ENCODE measurements at places on chromosomes 5 and 9.

DNA sequence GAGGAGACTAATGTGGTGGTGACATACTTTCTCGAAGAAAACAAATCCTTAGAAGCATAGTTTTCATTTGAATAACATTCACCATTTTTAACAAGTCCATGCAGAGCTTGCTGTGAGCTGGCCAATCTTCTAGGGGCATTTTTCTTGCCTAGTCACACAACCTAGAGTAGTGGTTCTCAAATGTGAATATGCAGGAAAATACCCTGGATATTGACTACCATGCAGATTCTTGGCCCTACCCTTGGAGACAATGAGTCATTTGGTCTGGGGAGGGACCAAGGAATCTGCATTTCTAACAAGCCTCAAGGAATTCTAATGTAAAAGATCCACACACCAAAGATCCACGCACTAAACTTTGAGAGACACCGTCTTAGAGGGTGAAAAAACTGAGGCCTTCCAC, 23.5 kb downstream of the GDNF start:
- no peak overlapping the region for H3K4me3 ChIP-seq
- no peaks in the 10 kb centered on the region for H3K4me1 ChIP-seq
- DNase-seq = no peak
- H3K27ac ChIP-seq = no peak overlapping the region
- peaks cover 8% of the 10 kb centered on the region for H3K27me3 ChIP-seq
- H3K36me3 ChIP-seq = no peaks in the 10 kb centered on the region

DNA sequence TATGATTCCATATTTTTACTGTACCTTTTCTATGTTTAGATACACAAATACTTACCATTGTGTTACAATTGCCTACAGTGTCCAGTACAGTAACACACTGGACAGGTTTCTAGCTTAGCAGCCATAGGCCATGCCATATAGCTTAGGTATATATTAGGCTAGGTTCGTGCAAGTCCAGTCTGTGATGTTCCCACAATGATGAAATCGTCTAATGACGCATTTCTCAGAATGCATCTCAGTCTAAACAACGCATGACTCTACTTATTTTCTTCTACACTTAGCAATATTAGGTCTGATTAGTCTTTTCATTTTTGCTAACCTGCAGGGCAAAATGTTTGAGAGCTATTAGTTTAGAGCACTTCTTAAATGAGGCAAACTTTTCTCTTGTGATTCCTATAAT, 22.7 kb downstream of the OR2S2 start:
- H3K4me1 ChIP-seq = peaks cover 18% of the 10 kb centered on the region
- no peak overlapping the region for H3K27ac ChIP-seq
- no peak overlapping the region for H3K4me3 ChIP-seq
- H3K36me3 ChIP-seq = no peaks in the 10 kb centered on the region

DNA sequence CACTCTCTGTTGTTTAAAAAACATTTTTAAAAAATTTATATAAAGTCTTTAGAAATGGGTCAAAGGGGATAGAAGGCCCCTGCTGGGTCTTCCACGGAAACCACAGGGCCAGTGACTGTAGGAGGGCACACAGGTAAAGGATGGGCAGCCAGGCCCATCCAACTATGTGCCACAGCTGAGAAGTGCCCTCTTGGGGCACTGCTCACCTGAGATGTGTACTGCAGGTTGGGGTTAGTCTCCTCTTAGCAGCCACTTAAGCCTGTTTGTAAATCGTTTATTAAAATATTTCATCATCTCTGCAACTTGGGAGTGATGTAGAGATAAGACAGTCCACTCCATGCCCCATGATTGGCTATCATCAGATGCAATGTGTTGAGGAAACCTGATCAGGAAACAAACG, 222.4 kb downstream of the DIRAS2 start:
- peaks cover 15% of the 10 kb centered on the region for H3K27me3 ChIP-seq
- H3K4me3 ChIP-seq = no peak overlapping the region
- H3K4me1 ChIP-seq = no peaks in the 10 kb centered on the region
- no peaks in the 10 kb centered on the region for H3K36me3 ChIP-seq

DNA sequence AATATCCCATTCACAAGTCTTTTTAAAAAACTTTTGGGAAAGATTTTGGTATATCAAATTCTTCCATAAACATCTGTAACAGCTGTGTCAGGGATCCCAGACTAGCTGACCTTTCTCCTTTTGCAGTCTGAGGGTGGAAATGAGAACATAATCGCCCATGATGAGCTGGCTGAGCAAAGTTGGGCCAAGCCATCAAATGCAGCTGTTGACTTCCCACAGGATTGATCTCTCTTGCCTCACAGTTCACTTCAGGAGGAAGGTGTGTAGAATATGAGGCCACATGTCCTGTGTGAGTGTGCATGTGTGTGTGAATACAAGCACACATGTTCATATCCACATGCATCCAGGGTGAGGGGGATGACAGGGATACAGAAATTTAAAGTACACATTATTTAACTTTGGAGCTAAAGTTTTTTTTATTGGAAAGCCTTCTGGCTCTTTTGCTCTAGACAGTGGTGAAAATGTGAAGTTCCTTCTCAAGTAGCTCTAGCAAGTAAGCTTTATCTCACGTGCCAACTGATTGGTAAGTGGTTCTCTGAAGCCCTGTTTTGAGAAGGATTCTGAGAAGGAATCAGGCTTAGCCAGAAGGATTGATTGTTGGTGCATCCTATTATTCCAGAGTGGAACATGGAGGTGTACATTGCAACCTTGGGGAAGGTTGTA, 468.8 kb upstream of the DMAC1 start:
- H3K27me3 ChIP-seq = no peaks in the 10 kb centered on the region
- H3K4me3 ChIP-seq = no peak overlapping the region
- H3K4me1 ChIP-seq = no peaks in the 10 kb centered on the region
- no peaks in the 10 kb centered on the region for H3K36me3 ChIP-seq

DNA sequence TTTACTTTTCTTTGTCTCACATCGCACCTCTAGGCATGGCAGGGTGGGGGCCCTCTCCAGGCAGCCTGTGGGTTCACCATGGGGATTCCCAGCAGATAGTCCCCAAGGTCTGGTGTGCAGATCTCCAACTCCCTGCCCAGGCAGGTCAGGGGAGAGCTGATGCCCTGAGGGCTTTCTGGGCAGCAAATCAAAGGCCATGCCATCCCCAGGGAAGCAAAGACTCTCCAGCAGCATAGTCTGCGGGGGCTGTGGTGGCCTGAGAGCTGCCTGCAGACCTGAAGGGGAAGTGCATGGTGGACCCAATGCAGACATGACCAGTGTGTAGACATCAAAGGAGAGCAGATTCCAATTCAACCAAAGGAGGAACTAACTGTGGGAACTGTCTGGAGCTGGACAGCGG, 7.7 kb downstream of the NEURL1B start:
- no peak overlapping the region for H3K27ac ChIP-seq
- peaks cover 13% of the 10 kb centered on the region for H3K27me3 ChIP-seq
- H3K4me1 ChIP-seq = peaks cover 10% of the 10 kb centered on the region
- DNase-seq = no peak

GRCh38 chr5:57749396-57749795, 266.8 kb upstream of the ACTBL2 start:
- no peaks in the 10 kb centered on the region for H3K36me3 ChIP-seq
- no peak overlapping the region for H3K27ac ChIP-seq
- DNase-seq = no peak
- H3K27me3 ChIP-seq = no peaks in the 10 kb centered on the region
- H3K4me3 ChIP-seq = no peak overlapping the region
- H3K4me1 ChIP-seq = no peaks in the 10 kb centered on the region

DNA sequence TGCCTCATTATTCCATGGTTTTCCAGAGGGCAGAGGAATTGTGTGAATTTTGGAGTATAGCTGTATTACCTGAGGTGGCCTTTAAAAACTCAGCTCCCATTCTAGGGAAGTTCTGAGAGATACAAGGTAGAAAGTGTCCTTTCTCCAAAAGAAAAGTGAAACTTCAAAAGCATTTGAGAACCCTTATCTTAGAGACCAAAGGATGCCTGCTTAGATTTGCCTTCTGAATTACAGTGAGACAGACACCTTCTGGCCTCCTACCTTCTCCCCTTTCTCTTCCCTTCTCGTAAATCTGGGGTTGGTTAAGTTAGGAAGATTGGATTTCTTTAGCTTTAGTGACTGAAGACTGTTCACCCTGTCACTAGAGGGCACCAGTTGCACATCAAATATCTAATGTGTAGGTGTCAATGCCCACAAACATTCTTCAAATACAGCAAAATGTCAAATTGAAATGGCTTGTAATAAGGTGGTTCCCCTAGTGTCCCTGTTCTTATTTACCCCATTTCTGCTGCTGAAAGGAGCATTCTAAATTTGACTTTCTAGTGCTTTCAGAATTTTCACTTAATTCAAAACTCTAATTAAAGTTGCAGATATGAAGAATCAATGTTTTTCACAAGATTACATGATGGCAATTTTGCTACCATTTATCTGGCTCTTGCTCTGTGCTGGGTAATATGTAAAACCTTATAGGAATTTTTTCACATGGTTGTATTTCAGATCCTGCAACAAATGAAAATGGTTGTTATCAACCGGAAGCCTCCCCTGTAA, 46.7 kb downstream of the PRRC1 start:
- peaks cover 23% of the 10 kb centered on the region for H3K27me3 ChIP-seq
- peaks cover under 1% of the 10 kb centered on the region for H3K36me3 ChIP-seq
- peaks cover 10% of the 10 kb centered on the region for H3K4me1 ChIP-seq

DNA sequence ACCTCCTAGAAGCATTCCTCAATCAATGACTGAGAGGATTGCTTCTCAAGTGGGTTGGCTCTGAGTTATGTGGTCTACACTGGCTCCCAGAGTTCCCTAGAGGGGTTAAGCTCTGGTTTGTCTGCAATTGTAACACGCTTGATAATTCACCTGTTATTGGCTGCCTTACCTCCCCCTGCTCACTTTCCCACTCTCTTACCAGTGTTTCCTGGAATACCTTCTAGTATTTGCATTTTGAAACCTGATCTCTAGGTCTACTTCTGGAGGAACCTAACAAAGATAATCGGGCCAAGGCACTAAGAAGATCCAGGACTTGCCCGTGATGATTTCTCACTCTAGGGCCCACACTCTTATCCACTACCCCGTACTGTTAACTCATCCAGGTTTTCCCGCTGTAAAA, 110.1 kb upstream of the MAP3K1 start:
- no peaks in the 10 kb centered on the region for H3K36me3 ChIP-seq
- H3K27ac ChIP-seq = peak overlapping the region; percentile 16
- no peak overlapping the region for H3K4me3 ChIP-seq
- no peak for DNase-seq

GRCh38 chr9:126554292-126554691, 59.4 kb upstream of the LMX1B start:
- H3K4me1 ChIP-seq = peaks cover 3% of the 10 kb centered on the region
- no peak overlapping the region for H3K4me3 ChIP-seq
- no peak for DNase-seq
- no peaks in the 10 kb centered on the region for H3K36me3 ChIP-seq
- no peak overlapping the region for H3K27ac ChIP-seq

- no peaks in the 10 kb centered on the region for H3K36me3 ChIP-seq
- no peak for DNase-seq
- H3K4me3 ChIP-seq = no peak overlapping the region
- no peaks in the 10 kb centered on the region for H3K4me1 ChIP-seq
- no peaks in the 10 kb centered on the region for H3K27me3 ChIP-seq
Observed at GRCh38 chr5:164000241-164000640, 494.8 kb downstream of the MAT2B start.

GRCh38 chr9:10268531-10269485, 344.0 kb downstream of the PTPRD start:
- no peak for DNase-seq
- no peak overlapping the region for H3K27ac ChIP-seq
- no peak overlapping the region for H3K4me3 ChIP-seq
- H3K27me3 ChIP-seq = no peaks in the 10 kb centered on the region
- no peaks in the 10 kb centered on the region for H3K4me1 ChIP-seq

GRCh38 chr5:84149094-84149493, 235.6 kb downstream of the EDIL3 start:
- no peaks in the 10 kb centered on the region for H3K36me3 ChIP-seq
- no peak for DNase-seq
- no peak overlapping the region for H3K4me3 ChIP-seq
- no peak overlapping the region for H3K27ac ChIP-seq
- H3K27me3 ChIP-seq = no peaks in the 10 kb centered on the region

GRCh38 chr5:10460252-10460906, 18.7 kb downstream of the ROPN1L start:
- H3K36me3 ChIP-seq = no peaks in the 10 kb centered on the region
- peaks cover 9% of the 10 kb centered on the region for H3K27me3 ChIP-seq
- DNase-seq = no peak
- peak overlapping the region; percentile 70 for H3K27ac ChIP-seq

GRCh38 chr5:96933764-96934707, 1.8 kb upstream of the LNPEP start:
- no peaks in the 10 kb centered on the region for H3K27me3 ChIP-seq
- peaks cover 42% of the 10 kb centered on the region for H3K4me1 ChIP-seq
- peaks cover 17% of the 10 kb centered on the region for H3K36me3 ChIP-seq
- peak overlapping the region; percentile 93 for H3K27ac ChIP-seq
- H3K4me3 ChIP-seq = peak overlapping the region; percentile 98

GRCh38 chr9:98129451-98129881, 10.4 kb upstream of the TRIM14 start:
- no peaks in the 10 kb centered on the region for H3K36me3 ChIP-seq
- peaks cover 27% of the 10 kb centered on the region for H3K4me1 ChIP-seq
- H3K27ac ChIP-seq = no peak overlapping the region
- H3K4me3 ChIP-seq = peak overlapping the region; percentile 43
- DNase-seq = peak; percentile 66

DNA sequence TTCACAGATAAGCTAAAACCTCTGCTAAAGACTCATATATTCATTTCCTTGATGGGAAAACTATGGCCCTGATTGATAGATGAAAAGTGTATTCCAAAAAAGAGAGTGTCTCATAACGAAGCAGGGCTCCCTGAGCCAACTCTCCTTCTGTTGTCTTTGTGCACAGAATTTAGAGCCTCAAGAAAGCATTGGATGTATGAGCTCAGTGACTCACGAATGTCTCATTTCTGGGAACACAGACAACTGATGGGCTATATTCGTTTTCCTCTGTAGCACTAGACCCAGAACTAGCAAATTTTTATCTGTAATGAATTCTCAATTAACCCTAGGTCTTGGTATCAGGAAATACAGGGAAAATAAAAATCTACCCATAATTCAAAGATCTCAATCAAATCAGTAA, 88.4 kb downstream of the LMNB1 start:
- peaks cover 14% of the 10 kb centered on the region for H3K36me3 ChIP-seq
- no peaks in the 10 kb centered on the region for H3K27me3 ChIP-seq
- DNase-seq = no peak
- peaks cover 17% of the 10 kb centered on the region for H3K4me1 ChIP-seq

DNA sequence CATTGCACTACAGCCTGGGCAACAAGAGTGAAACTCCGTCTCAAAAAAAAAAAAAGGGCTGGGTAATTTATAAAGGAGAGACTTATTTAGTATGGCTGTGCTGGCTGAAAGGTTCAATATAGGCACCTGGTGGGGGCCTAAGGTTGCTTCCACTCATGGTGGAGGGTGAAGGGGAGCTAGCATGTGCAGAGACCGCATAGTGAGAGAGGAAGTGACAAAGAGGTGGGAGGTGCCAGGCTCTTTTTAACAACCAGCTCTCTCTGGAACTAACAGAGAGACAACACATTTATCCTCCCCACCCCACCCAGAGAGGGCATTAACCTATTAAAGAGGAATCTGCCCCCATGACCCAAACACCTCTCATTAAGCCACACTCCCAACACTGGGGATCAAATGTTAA, 28.9 kb upstream of the SERINC5 start:
- peaks cover 8% of the 10 kb centered on the region for H3K4me1 ChIP-seq
- no peaks in the 10 kb centered on the region for H3K36me3 ChIP-seq
- no peak for DNase-seq

Measured in stimulated activated naive B cell treated with anti-CD40 and anti-IgM and Interleukin-4, amounts not matched to agents 10 μg/mL and 1 μg/mL and 100 μg/mL, for 72 hours (primary cell).